Stimulated activated CD4-positive, alpha-beta T cell treated with anti-CD3 and anti-CD28 coated beads, Interleukin-15, amount 100 ng/mL, for 1 hour (primary cell): ENCODE measurements at places on chromosomes 2 and 18.
A peak's percentile ranks its signal among the peaks of the same experiment; 100 is the strongest.

- DNase-seq, result no peak
Observed at GRCh38 chr2:219350710-219351221, 18.2 kb upstream of the RESP18 start.

- DNase-seq, result no peak
Observed at GRCh38 chr2:237353215-237353614, 60.7 kb downstream of the COL6A3 start.

GRCh38 chr18:22432657-22433137 is 15.0 kb upstream of the CTAGE1 start:
- no peak for DNase-seq

DNA sequence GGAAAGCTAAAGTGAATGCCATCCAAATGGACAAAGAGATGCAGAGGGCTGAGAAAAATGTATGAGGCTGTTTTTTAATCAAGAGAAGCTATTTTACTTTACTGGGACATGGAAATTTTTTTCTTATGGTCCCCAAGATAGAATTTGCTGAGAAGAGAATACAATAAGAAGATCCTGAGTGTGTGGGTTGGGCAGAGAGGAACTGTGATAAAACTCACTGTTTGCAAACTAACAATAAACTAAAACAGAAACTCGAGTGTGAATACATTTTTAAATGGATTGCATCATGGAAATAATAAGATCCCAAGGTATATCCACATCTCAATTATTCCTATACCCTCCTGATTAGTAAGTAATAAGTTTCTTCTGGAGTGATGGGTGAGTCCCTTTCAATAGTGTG is 4.4 kb downstream of the NEB start:
- DNase-seq, result no peak

DNA sequence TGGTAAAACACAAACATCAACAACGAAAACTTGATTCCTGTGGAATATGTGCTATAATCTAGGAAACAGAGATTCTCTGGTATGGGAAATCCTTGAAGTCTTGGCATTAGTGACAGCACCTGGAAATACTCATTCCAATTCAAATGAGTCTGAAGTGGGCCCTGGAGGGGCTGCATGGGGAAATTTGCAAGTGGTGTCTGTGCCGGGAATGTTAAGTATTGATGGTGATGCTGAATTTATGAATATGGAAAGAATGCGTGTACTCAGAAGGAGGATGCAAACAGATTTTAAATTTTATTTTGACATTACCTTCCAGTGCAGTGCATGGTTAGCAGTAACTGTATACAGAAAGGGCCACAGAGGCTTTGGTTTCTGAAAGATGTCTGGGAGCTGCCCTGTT is 37.2 kb downstream of the PTPRM start:
- DNase-seq, result no peak

- no peak for DNase-seq
Observed at GRCh38 chr2:106104332-106105062, 89.6 kb downstream of the UXS1 start.

DNA sequence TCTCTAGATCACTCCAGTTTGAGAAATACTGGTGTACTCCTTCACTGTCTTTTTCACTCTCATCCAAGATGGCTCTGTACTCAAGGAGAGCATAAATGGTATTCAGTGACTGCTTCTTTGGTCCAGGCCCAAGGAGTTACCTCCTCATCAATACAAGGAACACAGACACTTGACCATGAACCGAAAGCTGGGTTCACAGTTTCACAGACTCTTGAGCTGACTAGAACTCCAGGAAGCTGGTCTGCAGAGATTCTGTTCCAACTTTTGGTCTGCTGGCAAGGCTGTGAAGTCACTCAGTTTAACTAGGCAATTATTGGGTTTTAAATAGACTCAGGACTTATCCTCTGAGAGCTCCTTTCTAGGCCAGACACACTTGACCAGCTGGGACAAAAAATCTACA is 7.4 kb upstream of the IGFBP5 start:
- no peak for DNase-seq

- DNase-seq, result no peak
Observed at GRCh38 chr2:181235683-181236459, 221.3 kb upstream of the ITGA4 start.

- peak; percentile 74 for DNase-seq
Observed at GRCh38 chr2:181457121-181457740, at the start of gene ITGA4. Gene ITGA4 (plus strand): TSS chr2:181457386. CDS start chr2:181457655, 269 bp downstream.

- DNase-seq, result no peak
Observed at GRCh38 chr2:241559323-241560161, 997 bp downstream of the BOK start.

DNA sequence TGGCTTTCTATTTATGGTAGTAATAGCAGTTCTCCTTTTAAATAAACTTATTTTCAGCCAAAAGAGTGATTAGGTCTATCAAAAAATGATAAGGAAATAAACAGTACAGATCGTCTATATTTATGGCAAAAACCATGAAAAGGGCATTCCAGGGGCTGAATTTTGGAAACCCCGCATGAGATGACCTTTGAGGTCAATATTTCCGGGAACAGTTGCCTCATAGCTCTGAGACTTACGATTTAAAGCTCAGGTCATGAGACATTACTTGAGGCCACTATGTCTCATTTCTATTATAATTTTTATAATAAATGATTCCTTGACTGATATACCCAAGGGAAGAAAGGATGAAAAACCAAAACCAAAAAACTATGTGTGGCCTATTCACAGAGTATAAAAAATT is 101.1 kb downstream of the LDLRAD4 start:
- no peak for DNase-seq

GRCh38 chr2:30149976-30150375 is 3.2 kb downstream of the YPEL5 start:
- DNase-seq, result no peak

DNA sequence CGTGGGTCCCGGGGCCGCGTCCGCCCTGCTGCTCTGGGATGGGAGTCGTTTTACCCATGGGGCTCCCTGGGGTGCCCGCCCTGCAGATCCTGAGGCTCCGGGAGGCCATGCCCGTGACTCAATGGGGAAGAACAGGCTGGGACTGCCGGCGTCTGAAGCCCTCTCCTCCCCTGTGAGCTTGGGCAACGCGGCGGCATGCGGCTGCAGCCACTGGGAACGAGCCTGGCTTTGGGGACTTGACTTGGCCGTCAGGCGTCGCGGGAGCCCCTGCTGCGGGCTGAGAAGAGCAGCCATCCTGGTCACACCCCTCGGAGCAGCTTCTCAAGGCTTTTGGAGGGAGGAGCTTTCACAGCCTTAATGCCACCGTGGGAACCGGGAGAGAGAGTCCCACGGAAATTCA is 126.9 kb upstream of the CTDP1 start:
- no peak for DNase-seq

DNA sequence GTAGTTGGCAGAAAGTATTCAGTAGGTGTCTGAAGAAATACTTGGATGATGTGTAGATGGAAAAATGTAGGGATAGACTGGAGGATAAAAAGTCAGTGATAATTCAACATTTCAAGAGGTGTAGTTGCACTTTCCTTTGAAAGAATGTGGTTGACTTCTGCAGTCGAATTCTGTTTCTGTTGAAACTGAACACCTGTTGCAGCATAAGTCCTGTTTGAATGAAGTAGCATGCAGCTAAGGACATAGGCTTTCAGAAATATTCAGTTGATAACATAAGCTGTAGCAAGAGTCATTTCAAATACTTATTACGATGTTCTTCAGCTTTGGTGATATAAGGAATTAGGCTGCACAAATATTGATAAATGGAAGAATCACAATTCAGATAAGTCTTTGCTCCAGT is 337.9 kb upstream of the LRRTM1 start:
- DNase-seq, result no peak

DNA sequence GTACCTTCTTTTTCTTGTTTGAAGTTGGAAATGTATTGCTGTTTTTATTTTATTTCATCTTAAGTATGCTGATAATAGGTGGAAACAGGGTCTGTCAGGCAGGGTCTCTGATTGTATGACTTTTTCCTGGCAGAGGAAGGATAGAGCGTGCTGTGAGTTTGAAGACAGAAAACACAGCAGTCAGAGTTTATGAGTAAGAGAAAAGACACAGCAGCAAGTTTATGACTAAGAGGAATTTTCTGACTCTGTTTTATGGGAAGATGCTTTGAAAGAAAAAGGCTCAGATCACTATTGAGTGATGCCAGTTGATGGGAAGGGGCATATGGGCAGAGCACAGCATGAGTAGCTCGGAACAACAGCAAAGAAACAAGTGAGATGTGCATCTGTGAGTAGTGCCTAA is 379.1 kb downstream of the MEIS1 start:
- DNase-seq, result no peak

GRCh38 chr2:101153077-101153707 is 2.0 kb upstream of the TBC1D8 start:
- DNase-seq, result no peak

DNA sequence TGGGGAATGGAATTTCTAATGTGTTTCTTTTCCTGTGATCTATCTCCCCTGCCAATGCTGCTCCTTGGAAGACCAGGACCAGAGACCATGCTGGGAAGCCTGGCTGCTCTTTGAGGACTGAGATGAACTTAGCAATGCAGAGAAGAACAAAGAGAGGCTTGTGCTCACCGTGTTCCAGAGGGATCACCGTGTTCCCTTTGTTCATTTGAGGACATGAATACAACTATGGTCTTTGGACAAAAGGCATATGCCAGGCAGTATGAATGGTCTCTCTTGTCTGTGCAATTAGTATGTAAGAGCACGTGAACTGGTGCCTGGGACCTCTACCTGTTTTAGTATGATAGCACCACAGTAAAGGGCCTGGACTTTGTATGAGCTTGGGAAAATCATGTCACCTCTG is 139.9 kb downstream of the TDRD15 start:
- no peak for DNase-seq

DNA sequence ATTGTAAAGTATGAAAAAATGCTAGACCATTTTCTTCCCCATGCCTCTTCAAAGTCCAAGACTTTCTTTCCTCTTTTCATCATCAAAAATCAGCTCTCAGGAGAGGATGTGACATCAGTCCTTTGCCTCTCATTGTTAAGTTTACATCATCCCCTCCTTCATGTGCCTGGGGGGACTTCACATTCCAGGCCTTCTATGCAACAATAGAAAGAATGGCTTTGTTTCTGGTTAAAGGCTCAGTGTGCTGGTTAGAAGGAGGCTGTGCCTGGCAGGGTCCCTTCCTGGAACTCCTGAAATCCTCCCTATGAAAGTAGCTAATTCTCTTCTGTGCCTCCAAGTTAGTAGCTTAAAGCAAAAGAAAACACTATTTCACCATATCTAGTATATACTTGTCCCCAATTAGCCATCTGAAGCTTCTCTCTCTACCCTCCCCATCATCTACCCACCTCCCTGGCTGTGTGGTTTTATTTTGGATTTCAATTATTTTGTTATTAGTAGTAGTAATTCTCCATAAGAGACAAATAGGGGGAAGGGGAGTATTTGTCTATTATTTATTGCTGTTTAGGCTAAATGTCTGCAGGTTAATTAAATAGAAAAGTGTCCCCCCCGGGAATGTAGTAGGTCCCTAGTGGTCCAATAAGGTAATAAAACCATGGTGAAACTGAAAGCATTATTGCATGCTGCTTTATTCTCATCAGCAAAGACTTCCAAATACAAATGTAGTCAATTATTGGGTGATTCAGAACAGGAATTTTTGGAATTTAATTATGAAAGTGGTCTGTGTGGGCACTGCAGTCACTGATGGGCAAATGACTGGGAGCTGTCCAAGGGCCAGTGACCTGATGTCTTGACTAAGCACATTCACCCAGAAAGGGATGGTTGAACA is 69.0 kb downstream of the CPO start:
- no peak for DNase-seq

DNA sequence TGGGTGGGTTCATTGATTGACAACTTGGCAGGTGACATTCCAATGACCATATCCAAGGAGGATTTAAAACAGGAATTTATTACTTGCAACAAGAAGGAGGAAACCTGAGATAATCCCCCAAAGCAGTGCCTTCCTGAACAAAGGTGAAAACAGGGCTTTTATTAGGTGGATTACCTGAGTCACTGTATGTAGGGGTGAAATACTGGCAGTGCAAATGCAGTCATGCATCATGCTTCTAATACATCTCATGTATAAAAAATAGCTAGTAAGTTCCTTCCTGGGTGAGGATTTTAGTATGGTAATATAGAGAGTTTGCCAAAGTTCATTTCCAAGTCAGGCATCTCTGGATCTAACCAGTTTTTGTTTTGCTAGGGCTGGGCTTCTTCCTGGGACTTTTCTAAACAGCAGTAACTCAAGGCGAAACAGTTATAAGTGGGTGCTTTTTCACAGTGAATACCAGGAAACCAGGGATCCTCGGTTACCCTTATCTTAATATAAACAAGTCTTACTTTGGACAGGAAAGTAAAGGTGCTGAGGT is 583.4 kb upstream of the LRRTM1 start:
- DNase-seq, result no peak

DNA sequence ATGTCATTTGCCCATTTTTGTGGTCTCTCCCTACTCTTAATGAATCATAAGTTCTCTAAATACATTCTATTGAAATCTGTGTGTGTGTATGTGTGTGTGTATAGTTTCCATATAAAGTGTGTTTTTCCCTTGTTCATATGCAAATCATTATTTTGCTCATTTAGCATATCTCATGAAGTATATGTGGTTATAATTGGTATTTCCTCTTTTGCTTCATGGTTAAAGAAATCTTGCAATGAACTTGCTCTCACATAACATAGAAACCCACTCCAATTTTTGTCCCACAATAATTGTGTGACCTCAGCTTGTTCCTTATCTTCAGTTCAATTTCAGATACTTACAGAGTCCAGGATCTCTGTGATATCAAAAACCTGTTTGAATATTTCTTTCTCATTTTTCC is 1.2 kb downstream of the CPO start:
- no peak for DNase-seq

- DNase-seq, result no peak
Observed at GRCh38 chr2:10438688-10439087, 9.4 kb downstream of the ODC1 start.
